NCI-H2029 treated with DMSO at 0.1 percent for 48 hours (cell line): ENCODE measurements at places on chromosomes 16 and 17.

DNA sequence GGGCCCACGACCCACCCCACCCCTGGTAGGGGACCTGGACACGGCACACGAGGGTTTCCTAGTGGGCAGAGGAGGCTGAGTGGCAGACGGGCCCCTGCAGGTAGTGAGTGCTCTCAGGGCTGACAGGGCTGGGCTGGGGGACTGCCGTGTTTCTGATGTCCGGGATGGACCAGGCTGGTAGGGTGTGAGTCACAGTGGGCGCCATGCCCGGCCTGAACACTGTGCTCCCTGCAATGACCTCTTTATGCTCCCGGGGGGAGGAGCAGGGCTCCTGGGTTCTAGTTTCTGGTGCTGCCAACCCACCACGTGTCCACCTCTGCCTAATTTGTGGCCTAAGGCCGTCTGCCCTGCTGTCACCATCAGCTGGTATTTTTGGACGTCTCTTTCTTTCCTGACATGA lies 26.3 kb downstream of the ARHGAP23 start:
- DNase-seq, result no peak

- no peak for DNase-seq
Measured at GRCh38 chr17:7742729-7743128, 25.2 kb downstream of the DNAH2 start.

DNA sequence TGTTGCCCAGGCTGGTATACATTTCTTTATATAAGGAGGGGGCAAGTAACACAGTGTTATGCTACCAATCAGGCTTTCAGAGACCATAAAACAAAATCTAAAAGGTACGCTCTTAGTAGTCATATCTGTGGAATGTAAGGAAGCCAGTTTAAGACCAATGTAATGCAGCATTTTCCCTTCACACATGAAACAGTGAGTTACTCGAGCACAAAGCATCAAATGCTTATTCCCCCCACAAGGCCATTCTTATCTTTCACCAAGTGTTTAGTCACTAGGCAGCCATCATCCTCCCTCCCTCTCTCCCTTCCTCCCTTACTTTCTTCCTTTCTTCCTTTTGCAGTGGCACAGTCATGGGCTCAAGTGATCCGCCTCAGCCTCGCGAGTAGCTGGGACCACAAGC lies 12.8 kb downstream of the HMOX2 start:
- DNase-seq, result no peak

DNA sequence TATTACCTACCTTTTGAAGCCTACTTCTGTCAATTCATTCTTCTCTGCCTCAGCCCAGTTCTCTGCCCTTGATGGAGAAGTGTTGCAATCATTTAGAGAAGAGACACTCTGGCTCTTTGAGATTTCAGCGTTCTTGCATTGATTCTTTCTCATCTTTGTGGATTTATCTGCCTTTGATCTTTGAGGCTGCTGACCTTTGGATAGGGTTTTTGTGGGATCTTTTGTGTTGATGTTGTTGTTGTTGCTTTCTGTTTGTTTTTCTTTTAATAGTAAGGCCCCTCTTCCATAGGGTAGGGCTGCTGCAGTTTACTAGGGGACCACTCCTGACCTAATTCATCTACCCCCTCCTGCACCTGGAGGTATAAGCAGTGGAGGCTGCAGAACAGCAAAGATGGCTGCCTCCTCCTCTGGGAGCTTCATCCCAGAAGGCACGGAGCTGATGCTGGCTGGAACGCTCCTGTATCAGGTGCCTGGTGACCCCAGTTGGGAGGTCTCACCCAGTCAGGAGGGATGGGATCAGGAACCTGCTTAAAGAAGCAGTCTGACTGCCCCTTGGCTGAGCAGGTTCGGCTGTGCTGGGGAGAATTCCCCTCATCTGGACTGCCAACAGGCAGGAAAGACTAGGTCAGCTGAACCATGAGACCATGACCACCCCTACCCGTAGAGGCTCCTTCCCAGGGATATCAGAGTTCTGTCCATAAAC lies 28.0 kb downstream of the NFATC3 start:
- DNase-seq, result no peak

- DNase-seq, result no peak
Measured at GRCh38 chr17:45115871-45116270, 16.4 kb downstream of the PLCD3 start.

DNA sequence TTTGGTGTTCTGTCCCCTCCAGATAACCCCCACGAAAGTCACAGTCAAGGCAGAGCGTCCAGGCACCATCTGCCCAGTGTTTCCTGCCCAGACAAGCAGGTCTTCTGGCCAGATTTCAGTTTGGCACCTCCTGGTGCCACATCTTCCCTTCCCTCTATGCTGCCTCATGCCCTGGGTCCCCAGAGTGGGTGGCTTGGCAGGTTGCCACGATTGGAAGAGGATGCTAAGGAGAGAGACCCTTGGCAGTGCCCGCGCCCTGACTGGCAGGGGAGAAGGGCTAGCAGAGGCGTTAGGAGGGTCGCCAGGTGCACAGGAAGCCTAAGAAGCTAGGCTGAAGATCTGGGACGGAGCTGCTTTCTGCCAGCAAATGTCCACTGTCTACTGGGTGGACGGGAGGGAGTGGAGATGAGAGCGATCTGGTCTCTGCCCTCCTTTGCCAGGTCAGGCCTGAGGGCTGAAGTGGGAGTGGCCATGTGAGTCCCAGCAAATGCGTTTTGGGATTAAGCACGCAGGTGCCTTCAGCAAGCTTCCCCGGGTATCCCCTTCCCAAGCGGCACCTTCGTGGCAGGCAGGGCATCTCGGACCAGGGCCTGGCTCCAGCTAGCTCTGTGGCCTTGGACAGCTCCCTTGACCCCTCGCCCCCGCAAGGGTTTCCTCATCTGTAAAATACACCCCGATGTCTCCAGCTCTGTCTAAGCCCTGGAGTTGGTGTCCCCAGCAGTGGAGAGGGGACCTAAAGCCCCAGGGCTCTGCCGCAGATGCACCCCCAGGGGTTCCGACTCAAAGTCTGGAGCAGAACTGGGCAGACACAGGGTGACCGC lies 13.4 kb upstream of the CD300A start:
- peak; percentile 35 for DNase-seq

DNA sequence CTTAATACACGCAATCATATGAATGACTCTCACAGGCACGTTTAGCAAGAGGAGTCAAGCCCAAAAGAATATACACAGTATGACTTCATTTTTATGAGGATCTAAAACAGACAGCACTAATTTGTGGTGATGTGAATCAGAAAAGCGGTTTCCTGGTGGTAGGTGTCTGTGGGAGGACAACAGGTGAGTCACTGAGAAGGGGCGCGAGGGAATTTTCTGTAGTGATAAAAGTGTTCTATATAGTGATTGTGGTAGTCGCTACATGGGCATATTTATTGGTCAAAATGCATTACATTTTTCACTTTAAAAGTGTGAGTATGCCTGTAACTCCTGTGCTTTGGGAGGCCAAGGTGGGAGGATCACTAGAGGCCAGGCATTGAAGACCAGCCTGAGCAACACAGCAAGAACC lies 7.6 kb upstream of the TNRC6A start:
- no peak for DNase-seq
